ENCODE measurements at places on chromosomes 13 and 19.

GRCh38 chr13:73462241-73462640, 403.4 kb downstream of the KLF5 start:
- DNase-seq: no peak

- DNase-seq: no peak
Observed at GRCh38 chr19:18304208-18304457, 18.7 kb downstream of the LSM4 start.

DNA sequence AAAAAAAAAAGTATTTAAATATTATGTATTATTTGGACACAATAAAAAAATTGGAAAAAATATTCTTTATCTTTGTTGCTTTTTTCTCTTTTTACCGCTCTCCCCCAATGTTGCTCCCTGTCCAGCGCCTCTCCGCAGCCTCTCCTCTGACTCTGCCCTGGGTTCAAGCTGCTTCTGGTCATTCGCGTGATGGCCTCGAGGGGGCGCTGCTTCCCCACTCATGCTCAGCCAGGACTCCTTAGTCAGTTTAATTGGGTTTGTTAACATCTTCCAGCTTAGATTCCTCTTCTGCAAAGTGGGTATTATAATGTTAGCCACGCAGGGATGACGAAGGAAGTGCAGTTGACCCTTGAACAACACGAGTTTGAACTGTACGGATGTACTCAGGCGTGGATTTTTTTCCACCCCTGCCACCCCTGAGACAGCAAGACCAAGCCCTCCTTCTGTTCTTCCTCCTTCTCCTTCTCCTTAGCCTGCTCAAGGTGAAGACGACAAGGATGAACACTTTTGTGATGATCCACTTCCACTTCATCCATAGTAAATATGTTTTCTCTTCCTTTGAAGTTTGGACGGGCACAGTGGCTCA, 4.9 kb upstream of the NWD1 start:
- DNase-seq: no peak

- no peak for DNase-seq
Observed at GRCh38 chr13:30338331-30338851, 31.0 kb upstream of the KATNAL1 start.

GRCh38 chr13:72932250-72932649, 126.6 kb upstream of the KLF5 start:
- DNase-seq: no peak

GRCh38 chr13:41652735-41653361, 195.5 kb downstream of the RGCC start:
- no peak for DNase-seq

DNA sequence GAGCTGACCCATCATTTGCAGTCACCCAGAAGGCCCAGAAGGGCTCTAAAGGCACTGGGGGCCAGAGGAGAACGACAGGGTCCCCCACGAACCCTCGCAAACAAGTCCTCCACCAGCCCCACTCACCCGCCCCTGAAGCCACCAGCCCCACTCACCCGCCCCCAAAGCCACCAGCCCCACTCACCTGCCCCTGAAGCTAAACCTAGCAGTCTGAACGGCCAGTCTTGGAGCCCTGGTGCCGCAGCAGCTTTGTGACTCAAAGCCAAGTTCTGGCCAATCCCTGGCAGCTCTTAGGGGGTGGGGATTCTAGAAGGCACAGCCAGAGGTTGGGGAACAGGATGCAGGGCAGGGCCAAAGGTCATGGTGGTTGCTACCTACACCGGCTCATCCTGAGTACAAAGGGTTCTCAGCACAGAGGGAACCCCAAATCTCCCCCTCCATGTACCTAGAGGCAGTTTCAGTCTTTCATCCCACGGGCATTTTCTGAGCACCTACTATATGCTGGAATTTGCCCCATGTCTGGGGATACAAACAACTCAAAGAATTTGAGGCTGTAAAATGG, at the start of gene IQCN:
Gene IQCN, minus strand, starts transcription at position 234 of the 562 bp plus-strand sequence. CDS start 4,974 bp downstream, outside the sequence.
- no peak for DNase-seq

- DNase-seq: no peak
Observed at GRCh38 chr19:20357921-20358320, 190.9 kb downstream of the ZNF486 start.

GRCh38 chr13:97100821-97101220, 106.5 kb upstream of the OXGR1 start:
- DNase-seq: no peak

DNA sequence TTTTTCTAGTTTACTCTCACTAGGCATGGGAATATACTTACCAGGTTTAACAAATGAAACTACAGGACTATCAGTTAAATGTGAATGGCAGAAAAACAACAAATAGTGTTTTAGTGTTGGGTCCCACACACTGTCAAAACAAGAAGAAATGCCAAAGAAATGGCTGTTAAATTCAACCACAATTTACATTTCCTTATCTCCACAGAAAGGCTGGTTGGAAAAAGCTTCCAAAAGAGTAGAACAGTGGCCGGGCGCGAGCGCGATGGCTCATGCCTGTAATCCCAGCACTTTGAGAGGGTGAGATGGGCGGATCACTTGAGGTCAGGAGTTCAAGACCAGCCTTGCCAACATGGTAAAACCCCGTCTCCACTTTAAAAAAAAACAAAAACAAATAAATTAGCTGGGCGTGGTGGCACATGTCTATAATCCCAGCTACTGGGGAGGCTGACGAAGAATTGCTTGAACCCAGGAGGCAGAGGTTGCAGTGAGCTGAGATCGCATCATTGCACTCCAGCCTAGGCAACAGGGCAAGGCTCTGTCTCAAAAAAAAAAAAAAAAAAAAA, 66.5 kb downstream of the SERP2 start:
- DNase-seq: no peak

DNA sequence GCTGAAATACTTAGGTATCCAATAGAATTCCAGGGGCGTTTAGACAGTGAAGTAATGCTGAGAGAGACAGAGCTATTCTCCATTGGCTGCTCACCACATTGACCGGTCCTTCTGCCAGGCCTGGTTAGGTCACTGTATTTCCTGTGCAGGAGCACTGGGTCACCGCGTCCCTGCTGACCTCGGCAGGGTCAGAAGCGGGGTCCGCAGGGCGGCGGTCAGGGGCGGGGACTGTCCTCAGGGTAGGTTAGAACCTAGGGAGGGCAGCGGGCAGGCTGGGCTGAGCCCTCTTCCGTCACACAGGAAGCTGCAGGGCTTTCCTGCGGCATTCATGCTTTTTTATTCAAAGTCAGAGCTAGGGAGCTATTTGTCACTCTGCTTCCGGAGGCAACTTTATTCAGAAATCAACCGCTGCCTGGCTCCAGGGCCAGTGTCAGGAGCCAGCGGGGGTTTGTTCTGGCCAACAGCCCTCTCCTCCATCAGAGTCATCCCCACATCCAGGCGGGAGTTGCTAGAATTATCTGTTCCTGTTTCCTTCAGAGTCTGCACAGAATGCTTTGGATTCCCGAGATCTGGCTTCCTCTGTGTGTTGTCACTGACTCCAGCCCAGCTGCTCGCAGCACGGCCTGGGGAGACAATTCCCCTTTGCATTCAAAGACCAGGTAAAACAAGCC, 81.2 kb upstream of the WASF3 start:
- no peak for DNase-seq

- no peak for DNase-seq
Observed at GRCh38 chr19:19487950-19488874, 27.1 kb downstream of the TSSK6 start.

DNA sequence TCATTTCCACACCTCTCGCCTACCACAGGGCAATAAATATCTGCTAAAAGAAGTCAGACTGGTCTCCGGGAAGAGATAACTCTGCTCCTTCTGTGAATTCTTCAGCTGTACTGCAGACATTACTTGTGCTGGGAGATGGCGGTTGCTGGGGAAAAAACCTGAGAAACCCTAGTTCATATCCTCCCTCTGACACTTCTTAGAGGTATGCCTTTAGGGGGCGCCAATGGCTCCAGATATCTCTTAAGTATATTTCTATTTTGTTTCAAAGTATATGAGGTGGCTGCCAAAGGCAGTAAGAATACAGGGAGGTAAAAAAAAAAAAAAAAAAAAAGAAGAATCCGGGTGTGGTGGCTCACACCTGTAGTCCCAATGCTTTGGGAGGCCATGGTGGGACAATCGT, 175.2 kb downstream of the PAN3 start:
- DNase-seq: no peak

DNA sequence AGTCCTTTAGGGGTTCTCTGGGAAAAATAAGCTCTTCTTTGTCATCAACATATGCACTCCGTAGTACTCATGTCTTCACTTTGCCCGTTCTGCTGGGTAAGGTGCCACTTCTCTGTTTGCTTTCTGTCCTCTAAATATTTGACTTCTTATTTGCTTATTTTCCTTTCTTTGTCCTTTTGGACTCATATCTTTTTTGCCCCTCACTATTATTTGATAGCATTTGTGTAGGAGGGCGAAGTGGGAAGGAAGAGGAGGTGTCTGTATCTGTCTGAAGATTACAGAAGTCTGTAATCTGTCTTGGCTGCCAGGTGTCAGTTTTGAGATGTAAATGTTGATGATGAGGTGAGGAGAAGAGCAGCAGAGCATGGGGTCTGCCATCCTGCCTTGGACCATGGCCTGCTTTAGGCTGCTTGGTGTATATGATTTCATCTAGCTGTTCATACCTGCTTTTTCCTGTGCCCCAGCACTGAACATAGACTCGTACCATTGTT, 30.8 kb downstream of the USPL1 start:
- DNase-seq: no peak

Data from NCI-H1048 (cell line).